Left renal cortex interstitium (tissue), 4 donors: ENCODE measurements at places on chromosomes 12 and 14. TPM values are rescaled to one million over a fixed set of nuclear protein-coding genes. Genes with fewer than 3 reads are reported as not detected.

The OR6C6 gene
- not detected for polyA plus RNA-seq

The IAPP gene
- polyA plus RNA-seq: not detected

The DEPDC4 gene
- 5.1 TPM for polyA plus RNA-seq

The TCL1B gene
- 0.58 TPM for polyA plus RNA-seq

- DNase-seq: no peak
These were observed 109.6 kb downstream of the DICER1 start for GRCh38 chr14:95047754-95048153.
